ENCODE measurements at places on chromosomes 5 and 9.
A peak's percentile ranks its signal among the peaks of the same experiment; 100 is the strongest.

GRCh38 chr5:150514708-150515211, 6.8 kb downstream of the NDST1 start:
- no peak for DNase-seq

GRCh38 chr5:11619339-11620024, 284.8 kb downstream of the CTNND2 start:
- DNase-seq = no peak

GRCh38 chr9:28456861-28457260, 883.6 kb upstream of the C9orf72 start:
- DNase-seq = no peak

DNA sequence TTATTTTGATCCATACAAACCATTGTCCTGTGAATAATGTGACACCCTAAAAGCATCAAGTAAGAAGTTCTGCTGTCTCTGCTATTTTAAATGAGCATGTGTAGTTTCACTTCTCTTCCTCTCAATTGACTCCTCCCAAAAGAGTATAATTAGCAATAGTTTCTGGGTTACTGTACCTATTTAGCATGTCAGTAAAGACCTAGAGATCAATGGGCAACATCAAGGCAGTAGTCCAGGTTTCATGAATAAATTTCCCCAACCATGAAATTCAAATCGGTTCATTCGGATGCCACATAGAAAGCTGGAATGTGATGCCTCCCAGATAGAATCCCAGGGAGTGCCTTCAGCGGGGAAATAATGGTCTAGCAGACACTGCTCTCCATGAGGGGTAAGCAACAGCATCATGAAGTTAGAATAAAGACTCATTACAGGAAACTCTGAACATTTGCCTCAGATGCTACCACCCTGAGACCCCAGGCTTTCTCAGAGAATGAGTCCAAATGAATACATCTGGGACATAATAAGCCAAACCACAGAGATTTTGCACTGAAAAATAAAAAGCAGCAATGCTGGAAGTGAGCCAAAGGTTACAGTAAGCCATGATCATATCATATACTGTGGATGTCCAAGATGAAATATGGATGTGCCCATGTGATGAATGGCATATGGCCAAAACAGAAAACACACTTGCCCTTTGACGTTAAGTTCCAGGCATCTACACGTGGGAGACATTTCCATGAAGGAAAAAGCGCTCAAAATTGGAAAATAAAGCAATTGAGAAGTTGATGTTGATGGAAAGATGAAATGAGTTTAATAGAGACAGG, 1107.0 kb upstream of the SEMA6A start:
- no peak for DNase-seq

DNA sequence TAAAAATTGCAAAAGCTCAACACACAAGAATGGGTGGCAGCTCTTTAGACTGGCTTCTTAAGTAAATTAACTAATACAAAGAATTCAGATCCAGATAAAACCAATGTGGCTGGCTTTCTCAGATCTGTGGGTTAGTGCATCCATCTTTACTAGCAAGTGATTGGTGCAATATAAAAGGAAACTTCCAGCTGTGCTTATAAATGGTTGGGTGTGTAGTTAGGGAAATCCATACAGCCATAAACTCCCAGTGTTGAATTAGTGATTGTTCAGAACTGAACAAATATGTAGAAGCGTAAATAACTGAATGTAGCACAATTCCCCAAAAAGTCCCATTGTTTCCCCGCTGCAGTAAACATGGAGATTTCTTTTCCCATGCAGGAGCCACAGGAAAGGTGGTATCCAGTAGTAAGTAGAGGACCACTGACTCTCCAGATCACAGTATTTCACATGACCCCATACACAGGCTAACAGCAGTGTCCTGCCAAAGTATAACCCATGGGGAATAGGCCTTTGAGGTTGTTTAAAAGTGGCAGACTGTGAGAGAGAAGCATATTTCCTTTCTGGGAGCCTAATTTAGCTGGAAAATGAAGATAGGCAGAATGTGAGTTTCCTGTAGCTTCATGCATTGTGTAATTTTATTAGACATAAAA, 173.1 kb upstream of the SLC12A2 start:
- peak; percentile 58 for DNase-seq

DNA sequence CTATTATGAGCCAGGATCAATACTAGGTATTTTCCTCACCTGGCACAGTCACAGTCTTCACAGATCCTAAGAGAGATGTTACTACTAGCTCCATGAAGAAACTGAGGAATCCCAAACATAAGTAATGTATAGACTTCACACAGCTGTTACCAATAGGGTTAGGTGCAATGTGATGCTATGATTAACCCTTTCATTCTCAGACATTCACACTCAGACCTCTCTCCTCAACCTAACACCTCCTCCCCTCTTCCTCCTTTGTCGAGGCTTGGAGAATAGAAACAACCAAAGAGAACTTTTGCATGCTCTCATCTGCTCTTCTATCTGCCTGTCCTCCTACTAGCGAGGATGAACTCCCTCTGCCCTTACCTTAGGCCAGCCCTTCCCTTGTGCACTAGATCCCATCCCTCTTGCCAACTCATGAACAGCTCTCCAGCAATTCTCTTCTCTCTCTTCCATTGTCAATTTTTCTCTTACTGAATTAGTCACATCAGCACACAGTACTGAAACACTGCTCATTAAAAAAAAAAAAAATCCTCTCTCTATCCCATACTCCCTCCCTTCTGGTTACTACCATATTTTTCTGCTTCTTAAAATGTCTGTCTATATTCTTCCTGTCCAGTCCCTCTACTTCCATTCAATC, 47.7 kb downstream of the MAPKAP1 start:
- DNase-seq = no peak

GRCh38 chr9:89225587-89225986, 47.0 kb upstream of the SHC3 start:
- no peak for DNase-seq

- DNase-seq = no peak
These were observed 12.5 kb upstream of the FOXE1 start for GRCh38 chr9:97840521-97840920.

Data from NCI-H146 (cell line).